T-helper 22 cell (primary cell): ENCODE measurements at places on chromosomes 16 and 17.

GRCh38 chr16:58684354-58685083 is at the start of gene SLC38A7:
Gene SLC38A7, minus strand, starts transcription at chr16:58684770. Its CDS starts 4,644 bp downstream, at chr16:58680126.
- peak; percentile 41 for DNase-seq

GRCh38 chr17:1047177-1047878 is 50.4 kb downstream of the TIMM22 start:
- DNase-seq: no peak

GRCh38 chr16:51508490-51509212 is 357.6 kb upstream of the SALL1 start:
- DNase-seq: no peak

DNA sequence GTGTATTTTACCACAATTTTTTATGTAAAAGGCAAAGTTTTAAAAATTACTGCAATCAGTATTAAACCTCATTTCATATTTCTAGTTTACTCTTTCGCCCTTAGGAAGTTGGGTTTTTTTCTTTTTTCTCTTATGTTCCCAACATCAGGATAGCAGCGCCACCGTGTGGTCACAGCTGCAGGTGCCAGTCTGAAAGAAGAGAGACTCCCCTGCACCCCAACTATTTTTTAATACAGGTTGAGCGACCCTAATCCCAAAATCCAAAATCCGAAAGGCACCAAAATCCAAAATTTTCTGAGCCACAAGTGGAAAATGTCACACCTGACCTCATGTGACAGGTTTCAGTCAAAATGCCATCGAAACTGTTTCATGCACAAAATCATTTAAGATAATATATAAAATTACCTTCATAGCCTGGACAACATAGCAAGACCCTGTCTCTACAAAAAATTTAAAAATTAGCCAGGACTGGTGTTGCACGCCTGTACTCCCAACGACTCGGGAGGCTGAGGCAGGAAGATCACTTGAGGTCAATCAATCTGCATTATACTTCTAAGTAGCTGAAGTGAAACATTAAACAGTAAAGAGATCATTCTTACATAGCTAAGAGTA is 21.8 kb upstream of the ASGR2 start:
- DNase-seq: peak; percentile 52

DNA sequence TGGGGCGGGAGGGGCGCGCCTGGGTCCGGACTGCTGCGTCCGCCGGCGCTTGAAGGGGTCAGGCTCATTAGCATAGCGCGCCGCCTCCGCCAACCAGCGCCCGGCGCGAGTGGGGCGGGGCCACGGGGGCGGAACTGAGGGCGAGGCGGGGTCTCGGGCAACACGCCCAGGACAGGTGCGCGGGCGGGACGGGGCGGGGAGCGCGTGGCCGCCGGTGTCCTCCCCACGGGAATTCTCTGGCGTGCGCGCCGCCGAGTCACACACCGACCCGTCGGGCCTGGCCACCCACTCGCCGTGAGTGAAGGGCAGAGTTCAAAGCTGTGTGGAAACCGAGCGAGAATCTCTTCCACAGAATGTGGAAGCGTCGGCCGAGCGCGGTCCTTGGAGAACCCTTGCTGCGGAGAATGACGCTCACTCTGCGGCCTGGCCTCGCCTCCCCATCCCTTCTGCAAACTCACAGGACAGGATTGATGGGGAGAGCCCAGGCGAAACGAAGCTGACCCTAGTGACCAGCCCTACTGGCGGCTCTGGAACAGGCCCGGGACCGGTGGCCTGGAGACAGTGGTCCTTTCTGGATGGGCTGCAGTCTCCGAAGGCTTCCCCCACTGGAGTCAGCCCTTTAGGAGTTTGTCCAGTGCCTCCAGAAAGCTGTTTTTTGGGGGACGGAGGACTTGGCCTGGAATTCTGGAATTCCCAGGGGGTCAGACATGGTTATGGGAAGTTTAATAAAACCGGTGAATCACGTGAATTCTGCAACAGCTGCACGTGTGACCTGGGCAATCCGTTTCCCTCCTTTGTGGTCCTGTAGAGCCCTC is at the start of gene SNAI3:
Gene SNAI3, minus strand, starts transcription at position 69 of the 815 bp plus-strand sequence. CDS start 101 bp downstream, outside the sequence.
- DNase-seq: peak; percentile 78

GRCh38 chr17:10081571-10082169 is 116.7 kb downstream of the GAS7 start:
- no peak for DNase-seq

DNA sequence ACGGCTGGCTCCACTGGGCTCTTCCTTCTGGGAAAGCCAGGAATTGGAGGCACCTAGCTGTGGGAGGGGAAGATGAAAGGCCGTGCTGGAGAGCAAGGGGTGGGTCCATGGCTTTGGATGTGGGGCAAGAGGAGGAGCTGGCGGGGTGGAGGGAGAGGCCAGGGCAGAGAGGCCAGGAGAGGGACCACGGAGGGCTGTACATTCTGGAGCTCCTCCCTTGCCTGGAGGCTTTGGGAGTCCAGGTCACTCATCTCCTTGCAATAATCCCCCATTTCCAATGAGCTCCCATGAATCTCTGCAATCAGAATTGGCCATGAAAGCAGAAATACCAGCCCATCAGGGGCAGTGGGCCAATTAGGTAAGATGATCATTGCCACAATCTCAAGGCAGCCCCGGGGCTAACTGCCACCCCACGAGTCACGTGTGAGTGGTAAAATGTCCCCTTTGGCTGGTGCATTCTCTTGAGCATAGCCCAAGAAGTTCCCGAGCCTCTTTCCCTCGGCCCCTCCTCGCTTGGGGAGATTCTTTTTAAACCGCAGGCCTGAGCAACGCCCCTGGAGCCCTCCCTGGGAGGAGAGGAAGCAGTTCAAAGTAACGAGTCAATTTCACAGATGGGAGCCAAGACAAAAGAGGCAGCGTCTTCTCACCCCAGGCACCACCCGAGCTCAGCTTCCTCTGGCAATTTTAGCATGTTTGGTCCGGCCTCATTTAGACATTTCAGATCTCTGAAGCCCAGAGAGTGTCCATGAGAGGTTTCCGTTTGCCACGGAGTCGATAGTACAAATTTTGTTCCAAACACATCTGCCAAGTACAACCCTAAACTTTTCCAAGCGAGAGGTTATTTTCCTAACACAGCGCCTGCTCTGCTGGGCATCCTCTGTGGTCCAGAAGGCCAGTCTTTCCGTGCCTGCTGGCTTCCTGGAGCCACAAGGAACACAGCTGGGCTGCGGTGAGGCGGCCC is 13.4 kb downstream of the RTN4RL1 start:
- DNase-seq: no peak

DNA sequence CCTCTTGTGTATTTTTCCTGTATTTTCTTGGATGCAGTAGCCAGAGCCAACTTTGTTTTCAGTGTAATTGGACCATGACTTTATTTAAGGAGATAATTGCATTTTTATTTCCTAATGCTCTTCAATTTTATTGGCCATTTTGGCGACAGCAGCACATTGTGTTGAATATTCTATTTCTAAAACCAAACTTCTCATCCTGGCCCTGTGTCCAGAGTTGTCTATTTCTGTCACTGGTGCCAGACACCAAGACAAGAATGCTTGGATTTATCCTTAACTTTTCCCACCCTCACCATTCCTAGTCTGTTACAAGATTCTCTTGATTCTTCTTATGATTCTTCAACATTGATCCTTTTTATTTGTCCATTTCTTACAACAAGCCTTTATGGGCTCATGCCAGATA is 37.1 kb downstream of the ARHGAP44 start:
- DNase-seq: no peak

- no peak for DNase-seq
Measured at GRCh38 chr16:87170310-87170709, 146.9 kb downstream of the C16orf95 start.

DNA sequence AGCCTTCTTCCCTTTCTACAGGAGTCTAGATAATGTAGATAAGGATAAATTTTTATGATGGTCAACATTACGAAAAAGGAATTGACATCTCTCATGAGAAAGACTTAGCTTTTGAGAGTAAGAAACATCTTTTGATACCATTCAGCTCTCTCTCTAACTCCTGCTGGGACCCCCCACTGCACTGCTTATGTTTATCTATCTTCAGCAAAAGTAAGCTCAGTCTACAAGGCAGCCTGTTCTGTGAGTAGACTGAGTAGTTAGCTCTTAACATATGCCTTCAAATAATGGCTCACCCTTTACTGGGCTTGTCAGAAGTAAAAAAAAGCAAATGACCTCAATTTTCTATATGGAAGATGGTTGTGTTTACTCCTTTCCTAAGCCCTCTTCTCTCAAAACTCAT is 372.2 kb upstream of the CDH11 start:
- DNase-seq: no peak

GRCh38 chr16:16163109-16163508 is 60.2 kb downstream of the ABCC6 start:
- no peak for DNase-seq

- DNase-seq: no peak
Measured at GRCh38 chr17:81354954-81355347, 40.3 kb upstream of the BAHCC1 start.

- no peak for DNase-seq
Measured at GRCh38 chr16:79092846-79093245, 507.7 kb downstream of the MAF start.

DNA sequence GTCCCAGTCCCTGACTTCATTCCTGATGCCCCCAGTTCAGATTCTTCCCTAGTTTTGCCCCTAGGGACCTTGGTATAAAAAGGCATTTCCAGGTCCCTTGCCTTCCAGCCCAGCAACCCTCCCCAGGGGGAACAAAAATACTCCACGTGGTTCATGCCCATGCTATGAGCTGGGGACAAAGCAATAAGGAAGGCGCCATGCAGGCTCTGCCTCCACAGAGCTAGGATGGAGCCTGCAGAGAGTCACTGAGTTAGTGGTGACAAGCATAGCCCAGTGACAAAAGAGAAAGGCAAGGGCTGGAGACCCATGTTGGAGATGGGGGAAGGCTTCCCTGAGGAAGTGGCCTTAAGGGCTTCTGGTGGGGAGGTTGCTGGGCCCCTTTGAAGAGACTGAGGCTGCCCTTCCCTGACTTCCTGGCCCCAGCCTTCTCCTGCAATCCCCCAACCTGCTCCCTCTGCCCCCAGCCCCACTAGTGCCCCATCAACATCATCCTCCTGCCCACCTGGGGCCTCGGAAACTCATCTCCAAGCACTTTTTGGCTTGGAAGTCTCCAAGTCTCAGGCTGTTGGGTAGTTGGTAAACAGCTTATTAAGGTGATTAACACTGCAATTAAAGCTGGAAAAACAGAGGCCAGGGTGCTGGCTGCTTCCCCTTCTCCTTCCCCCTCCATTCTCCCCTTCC is 9.6 kb downstream of the DLX3 start:
- DNase-seq: no peak

GRCh38 chr17:62643496-62643895 is 16.0 kb downstream of the MRC2 start:
- no peak for DNase-seq

- no peak for DNase-seq
Measured at GRCh38 chr16:14244196-14245010, 173.3 kb downstream of the MRTFB start.

- DNase-seq: no peak
Measured at GRCh38 chr17:41419716-41420115, 4.7 kb downstream of the KRT37 start.

- DNase-seq: no peak
Measured at GRCh38 chr16:19330841-19331397, 45.4 kb downstream of the CLEC19A start.

- DNase-seq: no peak
Measured at GRCh38 chr17:45934044-45934979, 40.0 kb downstream of the MAPT start.

DNA sequence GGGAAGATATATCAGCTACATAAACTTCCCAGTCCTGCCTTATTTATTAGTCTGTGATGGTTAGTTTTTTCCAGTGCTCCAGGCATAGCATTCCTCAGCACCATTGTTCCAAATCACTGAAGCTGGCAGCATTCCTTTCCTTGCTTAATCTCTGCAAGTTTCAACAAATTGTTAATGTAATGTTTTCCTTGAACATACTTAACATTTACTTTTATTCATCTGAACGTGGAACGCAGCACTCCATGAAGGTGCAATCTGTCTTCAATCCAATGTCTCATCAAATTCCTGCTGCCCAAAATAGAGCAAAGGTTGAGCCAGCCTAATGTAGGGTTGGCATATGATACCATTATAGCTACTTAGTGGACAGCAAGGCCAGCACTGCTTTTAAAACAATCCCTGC is 441.1 kb upstream of the RBFOX1 start:
- DNase-seq: no peak

DNA sequence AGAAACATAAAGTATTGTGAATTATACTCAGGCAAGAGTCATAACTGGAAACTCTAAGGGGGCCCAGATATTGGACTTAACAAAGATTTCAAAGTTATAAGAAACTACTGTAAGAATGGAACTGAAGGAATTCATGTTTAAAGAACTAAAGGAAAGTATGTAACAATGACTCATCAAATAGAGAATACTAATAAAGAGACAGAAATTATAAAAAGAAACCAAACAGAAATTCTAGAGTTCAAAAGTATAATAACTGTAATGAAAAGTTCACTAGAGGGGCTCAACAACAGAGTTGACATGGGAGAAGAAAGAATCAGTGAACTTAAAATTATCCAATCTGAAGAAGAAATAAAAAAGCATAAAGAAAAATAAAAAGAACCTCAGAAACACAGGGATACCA is 55.4 kb downstream of the ADCY9 start:
- no peak for DNase-seq

DNA sequence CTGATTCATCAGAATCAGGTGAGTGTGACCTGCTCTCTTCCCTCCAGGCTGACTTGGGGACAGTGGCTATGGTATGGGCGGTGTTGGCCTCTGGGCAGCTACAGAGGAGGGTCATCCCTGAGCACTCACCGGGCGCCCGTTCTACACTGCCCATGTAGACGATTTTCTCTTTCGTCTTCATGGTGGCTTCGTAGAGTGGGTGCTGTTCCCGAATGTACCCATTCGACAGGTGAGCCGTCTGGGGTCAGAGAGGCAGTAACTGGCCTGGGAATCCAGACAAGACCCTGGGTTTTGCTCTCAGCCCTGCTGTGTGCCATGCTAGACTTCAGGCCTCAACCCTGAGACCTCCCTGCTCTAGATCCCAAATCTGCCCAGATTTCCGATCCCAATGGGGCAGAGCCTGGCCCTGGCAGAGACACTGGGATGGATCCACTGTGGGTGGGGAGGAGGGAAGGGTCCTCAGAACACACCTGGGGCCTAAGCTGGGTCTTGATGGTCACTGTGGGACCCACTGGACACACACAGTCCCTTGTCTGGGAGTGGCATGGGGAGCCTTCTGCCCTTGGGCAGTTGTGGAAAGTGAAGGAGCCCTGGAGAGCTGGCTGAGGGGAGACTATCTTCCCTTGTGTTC is 13.2 kb downstream of the USP6 start:
- no peak for DNase-seq

DNA sequence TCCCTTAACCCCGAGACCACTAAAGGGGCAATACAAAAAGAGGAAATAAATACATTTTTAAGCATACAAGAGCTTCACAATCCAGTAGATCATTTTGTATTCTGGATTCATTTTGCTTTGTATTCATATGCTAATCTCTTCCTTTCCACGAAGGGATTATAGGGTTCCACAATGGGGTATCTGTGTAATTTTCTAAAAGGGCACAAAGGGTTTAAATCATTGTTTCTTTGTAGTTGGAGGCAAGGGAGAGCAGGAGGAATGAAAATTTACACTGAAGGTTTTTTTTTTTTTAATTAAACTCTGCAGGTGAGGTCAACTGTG is 592 bp upstream of the NUFIP2 start:
- no peak for DNase-seq

- DNase-seq: no peak
Measured at GRCh38 chr17:27993161-27993695, 49.2 kb upstream of the NLK start.
